Hippocampal formation (tissue), 2 donors: ENCODE measurements at places on chromosomes 7 and 10.

- DNase-seq: no peak
Observed at GRCh38 chr7:22995011-22995410, 18.9 kb downstream of the HYCC1 start.

DNA sequence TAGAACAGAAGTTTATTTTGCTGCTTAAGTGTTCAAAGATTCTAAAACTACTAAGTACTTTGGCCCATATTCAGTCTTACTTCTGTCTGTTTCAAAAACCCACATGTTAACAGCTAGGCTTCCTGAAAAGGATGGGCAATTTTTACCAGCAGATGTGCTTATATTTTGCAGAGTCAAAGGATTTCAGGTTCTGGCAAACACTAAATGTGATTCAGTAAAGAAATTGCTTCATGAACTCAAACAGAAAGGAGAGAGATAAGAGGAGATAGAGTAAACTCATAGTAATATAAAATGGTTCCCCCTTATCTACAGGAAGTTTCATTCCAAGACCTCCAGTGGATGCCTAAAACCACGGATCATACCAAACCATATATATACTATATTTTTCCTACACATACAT, 248.5 kb downstream of the AGMO start:
- no peak for DNase-seq

DNA sequence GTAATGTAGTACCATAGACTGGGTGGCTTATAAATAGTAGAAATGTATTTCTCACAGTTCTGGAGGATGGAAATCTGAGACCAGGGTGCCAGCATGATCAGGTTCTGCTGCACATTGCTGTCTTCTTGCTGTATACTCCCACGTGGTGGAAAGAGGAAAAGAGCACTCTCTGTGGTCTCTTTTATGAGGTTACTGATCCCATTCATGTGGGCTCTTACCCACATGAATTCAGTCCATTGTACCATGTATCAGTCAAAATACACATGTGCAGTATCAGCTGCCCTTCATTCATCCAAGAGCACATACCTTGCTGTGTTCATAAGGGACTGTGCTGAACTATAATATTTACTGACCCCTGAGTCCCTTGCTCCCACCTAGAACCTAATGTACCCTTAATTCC, 17.1 kb downstream of the PNLIPRP2 start:
- no peak for DNase-seq

DNA sequence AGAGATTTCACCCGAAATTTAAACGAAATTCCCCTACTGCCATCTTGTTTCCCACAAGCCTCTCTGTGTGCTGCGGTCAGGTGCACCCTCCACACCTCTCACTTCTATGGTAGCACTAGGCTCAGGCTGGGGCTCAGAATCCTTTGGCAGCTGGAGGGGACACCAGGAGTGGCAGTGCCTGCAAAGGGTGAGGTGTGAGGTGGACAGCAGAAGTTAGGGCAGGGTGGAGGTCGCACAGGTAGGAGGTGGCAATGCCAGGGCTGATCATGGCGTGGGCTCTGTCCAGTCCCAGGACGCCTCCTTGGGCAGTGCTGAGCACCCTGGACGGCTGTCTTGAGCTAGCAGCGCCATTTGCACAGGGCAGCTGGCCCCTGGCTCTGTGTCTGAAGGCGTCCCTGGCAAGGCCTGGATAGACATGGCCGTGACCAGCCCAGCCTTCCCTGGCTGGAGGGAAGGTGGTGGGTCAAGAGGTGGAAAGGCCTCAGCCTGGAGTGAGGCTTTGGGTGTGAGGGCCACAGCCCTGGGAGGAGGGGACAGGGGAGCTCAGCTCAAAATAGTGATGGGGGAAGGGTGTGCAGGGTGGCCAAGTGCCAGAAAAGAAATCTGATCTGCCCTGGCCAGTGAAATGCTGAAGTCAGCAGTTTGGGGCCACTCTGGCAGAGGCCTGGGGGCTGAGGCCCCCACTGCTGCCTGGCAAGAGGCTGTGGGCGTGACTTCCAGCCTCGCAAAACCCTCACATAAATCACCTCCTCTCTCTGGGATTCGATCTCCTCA, 40.0 kb downstream of the ZCCHC24 start:
- DNase-seq: no peak

GRCh38 chr10:111109501-111110242, 32.8 kb downstream of the ADRA2A start:
- no peak for DNase-seq

DNA sequence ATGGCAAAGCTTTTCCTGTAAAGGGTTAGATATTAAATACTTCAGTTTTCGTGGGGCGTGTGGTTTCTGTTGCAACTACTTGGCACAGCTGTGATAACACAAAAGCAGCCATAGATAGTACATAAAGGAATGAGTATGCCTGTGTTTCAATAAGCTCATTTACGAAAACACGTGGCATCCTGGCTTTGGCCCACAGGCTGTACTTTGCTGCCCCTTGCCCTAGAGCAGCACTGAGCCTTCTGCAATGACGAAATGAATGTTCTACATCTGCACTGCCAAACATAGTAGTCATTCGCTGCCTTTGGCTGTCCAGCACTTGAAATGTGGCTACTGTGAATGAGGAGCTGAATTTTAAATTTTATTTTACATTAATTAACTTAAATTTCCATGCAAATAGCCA, 376.2 kb upstream of the TPK1 start:
- peak; percentile 39 for DNase-seq

DNA sequence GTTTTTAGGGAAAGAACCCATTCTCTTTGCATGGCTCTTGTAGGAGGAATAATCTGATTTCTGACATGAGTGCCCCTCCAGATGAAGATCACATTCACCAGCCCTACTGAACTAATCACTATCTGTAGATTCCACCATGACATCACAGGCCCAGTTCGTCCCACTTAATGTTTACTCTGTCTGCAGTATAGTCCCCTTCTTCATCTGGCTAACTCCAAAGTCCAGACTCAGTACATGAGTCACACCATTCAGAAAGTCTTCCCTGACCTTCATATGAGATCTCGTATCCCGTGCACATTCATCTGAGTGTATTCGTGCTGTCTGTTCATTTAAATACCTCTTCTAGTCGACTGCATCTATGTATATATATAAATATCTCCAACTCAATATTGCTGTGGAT, 366.5 kb upstream of the AKR1E2 start:
- DNase-seq: no peak

DNA sequence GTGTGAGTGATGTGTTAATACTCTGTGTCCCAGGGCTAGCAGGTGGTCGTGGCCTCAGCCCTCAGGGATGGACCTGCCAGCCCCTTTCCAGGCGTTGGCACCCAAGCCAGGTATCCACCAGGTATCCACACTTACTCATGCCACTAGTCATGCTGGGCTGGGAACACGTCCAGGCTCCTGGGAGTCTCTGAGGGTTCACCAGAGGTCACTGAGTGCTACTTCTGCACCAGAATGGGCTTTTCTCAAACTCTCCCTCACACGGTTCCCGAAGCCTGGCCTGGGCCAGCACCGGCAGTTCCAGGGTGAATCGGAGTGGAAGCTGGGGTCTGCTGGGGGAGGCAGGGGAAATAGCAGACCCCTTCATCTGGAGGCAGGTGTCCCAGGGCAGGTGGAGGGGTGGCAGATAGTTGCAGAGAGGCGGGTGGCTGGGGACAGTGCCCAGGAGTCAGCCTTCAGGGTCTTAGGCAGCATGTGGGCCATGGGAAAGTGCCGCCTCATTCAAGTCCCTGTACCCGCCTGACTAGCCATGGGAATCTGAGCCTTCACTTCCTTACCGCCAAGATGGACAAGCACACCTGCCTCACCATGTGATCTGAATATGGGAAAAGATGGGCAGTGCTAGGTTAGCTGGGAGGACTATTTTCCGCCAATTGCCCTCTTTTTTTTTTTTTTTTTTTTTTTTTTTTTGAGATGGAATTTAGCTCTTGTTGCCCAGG, 95.5 kb upstream of the GTF2I start:
- no peak for DNase-seq

- no peak for DNase-seq
Observed at GRCh38 chr7:159118623-159119022, 26.0 kb downstream of the VIPR2 start.

- no peak for DNase-seq
Observed at GRCh38 chr7:167090-167855, 25.1 kb upstream of the FAM20C start.

- no peak for DNase-seq
Observed at GRCh38 chr10:132169766-132170560, 16.8 kb upstream of the DPYSL4 start.

DNA sequence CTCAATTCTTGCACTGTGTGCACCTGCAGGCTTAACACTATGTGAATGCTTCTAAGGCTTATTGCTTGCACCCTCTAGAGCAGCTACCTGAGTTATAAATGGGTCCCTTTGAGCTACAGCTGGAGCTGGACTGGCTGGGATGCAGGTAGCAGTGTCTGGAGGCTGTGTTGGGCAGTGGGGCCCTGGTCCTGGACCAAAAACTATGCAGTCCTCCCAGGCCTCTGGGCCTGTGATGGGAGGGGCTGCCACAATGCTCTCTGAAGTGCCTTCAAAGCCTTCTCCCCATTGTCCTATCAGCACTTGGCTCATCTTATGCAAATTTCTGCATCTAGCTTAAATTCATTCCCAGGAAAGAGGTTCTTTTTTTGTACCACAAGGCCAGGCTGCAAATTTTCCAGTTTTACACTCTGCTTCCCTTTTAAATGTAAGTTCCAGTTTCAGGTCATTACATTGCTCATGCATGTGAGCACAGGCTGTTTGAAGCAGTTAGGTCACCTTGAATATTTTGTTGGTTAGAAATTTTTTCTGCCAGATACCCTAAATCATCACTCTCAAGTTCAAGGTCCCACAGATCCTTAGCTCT, 26.0 kb downstream of the KBTBD2 start:
- no peak for DNase-seq

- DNase-seq: no peak
Observed at GRCh38 chr7:44984478-44984758, 5.6 kb upstream of the MYO1G start.

GRCh38 chr10:113430634-113431397, 122.0 kb upstream of the HABP2 start:
- no peak for DNase-seq

DNA sequence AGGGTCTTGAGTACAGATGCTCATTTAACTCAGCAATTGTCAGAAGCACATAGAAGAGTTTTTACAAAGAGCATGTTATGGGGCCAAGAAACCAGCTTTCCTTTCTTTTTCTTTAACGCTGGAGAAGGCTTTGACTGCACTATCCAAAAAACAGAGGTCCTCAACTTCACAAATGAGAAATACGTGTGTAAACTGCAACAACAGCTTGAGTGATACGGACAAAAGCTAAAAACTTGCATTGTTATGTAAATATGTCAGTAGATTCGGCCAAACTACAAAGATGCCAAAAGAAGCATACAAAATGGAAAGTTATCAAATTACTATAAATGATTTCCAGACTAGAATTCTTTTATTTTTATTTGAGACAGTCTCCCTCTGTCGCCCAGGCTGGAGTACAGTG, 62.4 kb upstream of the C10orf90 start:
- no peak for DNase-seq

DNA sequence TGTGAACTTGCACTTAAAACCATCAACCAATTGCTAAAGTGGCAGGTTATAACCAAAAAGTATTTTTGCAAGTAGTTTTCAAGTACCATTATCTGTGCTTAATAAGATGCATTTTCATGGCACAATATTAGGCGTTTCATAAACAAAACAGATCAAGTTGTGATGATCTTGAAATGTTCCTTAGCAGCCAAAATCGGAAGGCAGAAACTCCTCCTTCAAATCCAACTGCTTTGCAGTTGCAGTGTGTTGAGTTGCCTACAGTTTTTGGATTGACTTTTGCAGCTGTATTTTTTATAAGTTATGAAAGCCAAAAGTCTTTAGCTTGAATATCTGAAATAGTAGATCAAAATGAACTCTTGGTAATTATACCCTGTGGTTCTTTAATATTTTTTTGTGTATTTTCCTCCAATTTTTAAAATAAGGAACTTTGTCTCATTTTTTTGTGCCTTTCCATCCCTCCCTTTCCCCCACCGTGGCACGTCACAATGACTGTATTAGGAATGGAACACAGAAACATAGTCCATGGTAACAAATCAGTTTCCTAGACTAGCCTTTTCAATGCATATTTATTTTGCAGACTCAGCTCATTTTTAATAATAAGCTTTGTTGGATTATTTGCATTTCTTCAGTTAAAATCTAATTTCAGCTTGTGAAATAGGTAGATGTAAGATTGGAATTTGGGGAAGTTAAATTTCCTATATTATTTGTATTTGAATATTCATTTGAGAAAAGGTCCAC, 80.8 kb downstream of the ADD3 start:
- DNase-seq: no peak

GRCh38 chr10:89206402-89207180, 526 bp downstream of the CH25H start:
- DNase-seq: peak; percentile 31

DNA sequence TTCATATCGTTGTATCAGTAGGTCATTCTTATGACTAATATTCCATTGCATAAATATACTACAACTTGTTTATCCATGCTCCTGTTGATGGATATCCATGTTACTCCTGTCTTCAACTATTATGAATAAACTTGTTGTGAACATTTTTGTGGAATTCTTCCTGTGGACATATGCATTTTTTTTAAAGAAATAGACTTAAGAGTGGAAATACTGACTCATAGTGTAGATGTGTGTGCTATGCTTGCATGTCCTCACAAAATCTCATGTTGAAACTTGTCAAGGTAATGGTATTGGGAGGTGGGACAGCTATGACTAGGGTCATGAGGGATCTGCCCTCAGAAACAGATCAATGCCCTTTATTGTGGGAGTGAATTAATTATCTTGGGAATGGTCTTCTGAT, 240.5 kb upstream of the PRSS58 start:
- no peak for DNase-seq

DNA sequence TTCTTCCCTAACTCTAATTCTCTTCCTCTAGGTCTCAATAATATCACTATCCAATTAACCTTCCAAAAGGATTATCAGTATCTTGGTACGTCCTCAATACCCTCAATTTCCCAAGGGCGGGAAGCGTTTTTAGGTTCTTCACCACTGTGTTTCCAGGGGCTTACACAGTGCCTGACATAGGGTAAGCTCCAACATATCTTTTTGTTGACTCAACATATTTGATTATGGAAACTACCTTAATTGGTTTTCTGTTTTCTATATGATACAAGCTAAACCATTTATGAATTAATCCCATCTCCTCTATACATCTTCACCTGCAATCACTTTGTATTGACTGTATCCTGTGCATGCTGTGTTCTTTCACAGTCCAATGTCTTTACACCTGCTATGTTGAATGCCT, 987.3 kb downstream of the GRID1 start:
- no peak for DNase-seq

- no peak for DNase-seq
Observed at GRCh38 chr7:135573541-135573940, 15.8 kb downstream of the NUP205 start.

DNA sequence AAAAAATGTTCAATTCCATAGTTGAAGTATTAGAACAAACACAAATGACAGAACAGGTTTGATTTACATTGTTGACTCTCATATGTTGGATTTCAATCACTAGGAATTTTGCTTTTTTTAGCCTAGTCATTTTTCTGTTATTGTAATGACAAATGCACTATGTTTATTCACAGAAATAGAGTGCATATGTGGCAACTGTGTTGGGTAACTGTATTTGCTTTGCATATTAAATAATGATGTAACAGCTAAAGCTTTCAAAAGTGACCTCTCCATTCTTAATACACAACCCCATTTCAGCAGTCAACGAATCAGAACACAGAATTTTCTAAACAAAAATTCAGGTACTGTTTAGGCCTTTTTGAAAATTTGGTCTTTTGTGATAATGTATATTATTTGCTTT, 54.0 kb upstream of the SLC26A5 start:
- DNase-seq: no peak
